ENCODE measurements at places on chromosomes 12 and 14. TPM values are rescaled to one million over a fixed set of nuclear protein-coding genes. Genes with fewer than 3 reads are reported as not detected.

GRCh38 chr14:53391631-53392285 lies 238.6 kb upstream of the DDHD1 start:
- no peak for DNase-seq

GRCh38 chr14:23377573-23378563 lies 1.0 kb downstream of the CMTM5 start:
- DNase-seq: no peak

GRCh38 chr14:101359221-101360053 lies 201.9 kb upstream of the DIO3 start:
- DNase-seq: no peak

The HECTD4 gene
- total RNA-seq: 40.2 TPM

- DNase-seq: peak; percentile 28
Measured at GRCh38 chr12:25269701-25270100, 19.0 kb upstream of the KRAS start.

DNA sequence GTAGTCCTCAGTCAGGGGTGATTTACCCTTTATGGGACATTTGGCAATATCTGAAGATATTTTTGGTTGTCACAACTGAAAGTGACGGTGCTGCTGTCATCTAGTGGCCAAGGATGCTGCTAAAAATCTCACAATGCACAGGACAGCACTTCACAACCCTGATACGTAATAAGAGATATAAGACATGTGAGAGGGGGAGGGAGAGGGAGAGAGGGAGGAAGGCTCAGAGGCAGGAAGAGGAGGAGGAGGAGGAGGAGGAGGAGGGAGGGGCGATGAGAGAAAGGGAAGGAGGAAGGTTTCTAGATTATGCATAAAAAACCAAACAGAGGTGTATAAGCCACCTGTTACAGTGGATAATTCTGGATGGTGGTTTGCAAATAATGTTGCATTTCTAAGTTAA lies 14.3 kb downstream of the MYL2 start:
- no peak for DNase-seq

The AQP6 gene
- total RNA-seq: not detected

GRCh38 chr14:82488473-82488872 lies 954.8 kb upstream of the SEL1L start:
- no peak for DNase-seq

The PAX9 gene
- not detected for total RNA-seq

GRCh38 chr12:12017135-12017581 lies 53.6 kb upstream of the BCL2L14 start:
- DNase-seq: no peak

DNA sequence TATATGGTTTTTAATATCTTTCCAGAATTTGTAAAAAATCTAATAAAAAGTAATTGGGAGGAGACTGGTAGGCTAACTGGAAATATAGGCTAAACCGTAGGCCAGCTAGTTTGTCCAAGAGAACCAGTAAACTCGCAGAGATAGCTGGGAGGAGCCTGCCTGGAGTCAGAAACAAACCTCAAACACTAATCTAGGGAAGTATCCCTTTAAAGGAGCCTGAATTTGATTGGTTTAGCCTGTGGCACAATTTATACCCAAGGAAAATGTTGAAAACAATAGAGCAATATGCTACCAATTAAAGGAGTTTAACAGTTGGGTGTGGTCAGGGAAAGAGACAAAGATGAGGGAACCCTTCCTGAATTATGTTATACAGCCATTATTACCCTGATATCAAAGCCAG lies 109.6 kb downstream of the EML5 start:
- no peak for DNase-seq

The LPAR5 gene
- total RNA-seq: 2.8 TPM

- no peak for DNase-seq
Measured at GRCh38 chr12:26937443-26937862, 328 bp downstream of the INTS13 start.

The GPRC5A gene
- total RNA-seq: 0.14 TPM

GRCh38 chr14:78863143-78863542 lies 693.0 kb downstream of the NRXN3 start:
- no peak for DNase-seq

DNA sequence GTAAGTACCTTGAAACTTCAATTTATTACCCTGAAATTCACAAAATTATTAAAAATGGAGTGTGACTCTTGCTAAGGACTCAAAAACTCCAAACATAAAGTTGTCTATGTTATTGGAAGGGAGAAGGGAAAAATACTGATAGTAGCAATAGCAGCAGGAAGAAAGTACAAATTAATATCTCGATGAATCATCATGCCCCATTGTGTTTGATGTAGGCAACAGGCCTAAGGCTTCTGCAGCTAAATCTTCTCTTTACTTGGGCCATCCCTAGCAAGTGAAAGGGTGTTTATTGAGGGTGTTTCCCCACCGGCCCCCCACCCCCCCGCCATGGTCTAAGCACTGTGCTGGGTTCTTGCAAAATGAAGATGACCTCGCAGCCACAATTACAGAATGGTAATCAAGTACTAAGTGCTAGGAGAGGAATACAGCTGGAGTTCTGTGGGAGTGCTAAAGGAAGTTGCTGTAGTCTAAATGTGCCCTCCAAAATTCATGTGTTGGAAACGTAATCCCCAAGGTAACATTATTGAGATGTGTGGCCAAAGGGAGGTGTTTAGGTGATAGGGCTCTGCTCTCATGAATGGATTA lies 76.5 kb downstream of the SNAPC1 start:
- DNase-seq: no peak

The ABCC9 gene
- not detected for total RNA-seq

The TSHR gene
- not detected for total RNA-seq

The TESPA1 gene
- total RNA-seq: 98.2 TPM

The CD4 gene
- total RNA-seq: 134 TPM

Data from CD4-positive, alpha-beta T cell (primary cell).